ENCODE measurements at places on chromosomes 1 and 21. TPM values are rescaled to one million over a fixed set of nuclear protein-coding genes. Genes with fewer than 3 reads are reported as not detected.

Gene KCNN3
- 1.5 TPM for total RNA-seq

Gene KIF14
- total RNA-seq: 7.9 TPM

Gene CD247
- not detected for total RNA-seq

Gene HES5
- under 0.01 TPM for total RNA-seq

Gene FCER1G
- not detected for total RNA-seq

Gene ACTRT2
- total RNA-seq: not detected

Measured in bladder microvascular endothelial cell (primary cell).